ENCODE measurements at places on chromosomes 11 and 22. TPM values are rescaled to one million over a fixed set of nuclear protein-coding genes. Genes with fewer than 3 reads are reported as not detected.

- no peak for DNase-seq
These were observed at the start of gene SPTBN2 for GRCh38 chr11:66728693-66729385. Gene SPTBN2, minus strand, starts transcription at chr11:66729216. Its CDS starts 7,976 bp downstream, at chr11:66721240.

DNA sequence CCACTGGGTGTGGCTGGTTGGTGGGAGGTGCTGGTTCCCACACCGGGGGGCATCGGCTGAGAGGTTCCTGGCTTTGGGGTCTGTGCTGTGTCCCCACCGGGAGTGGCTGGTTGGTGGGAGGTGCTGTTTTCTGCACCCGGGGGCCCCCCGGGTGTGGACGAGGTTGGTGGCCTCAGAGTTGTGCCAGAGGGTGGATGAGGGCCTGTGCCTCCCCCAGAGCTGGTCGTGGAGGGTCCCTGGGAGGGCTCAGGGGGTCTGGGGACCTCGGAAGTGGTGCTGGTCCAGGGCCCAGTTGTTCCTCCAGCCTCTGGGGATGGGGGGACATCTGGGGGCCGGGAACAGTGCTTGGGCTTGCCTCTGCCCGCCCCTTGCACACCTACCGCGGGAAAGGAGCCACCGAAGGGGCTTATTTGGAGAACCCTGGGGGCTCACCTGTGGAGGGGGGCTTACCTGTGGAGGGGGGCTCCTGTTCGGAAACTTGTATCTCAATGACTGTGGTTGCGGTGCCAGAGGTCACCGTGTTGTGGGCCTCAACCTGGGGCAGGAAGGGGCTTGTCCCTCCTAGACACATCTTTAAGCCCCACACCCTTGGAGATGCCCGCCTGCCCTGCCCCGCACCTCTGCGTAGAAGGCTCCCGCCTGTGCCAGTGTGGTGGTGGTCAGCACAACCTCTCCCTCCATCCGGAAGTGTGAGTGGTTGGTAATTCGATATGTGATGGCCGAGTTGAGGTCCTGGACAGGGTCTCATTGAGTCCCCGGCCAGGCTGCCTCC, 3.3 kb upstream of the IRF7 start:
- DNase-seq: no peak

Gene ACR
- polyA plus RNA-seq: 0.38 TPM

GRCh38 chr22:24325105-24325757, 54.6 kb downstream of the SPECC1L start:
- DNase-seq: peak; percentile 70

GRCh38 chr22:25420925-25421904, 143.3 kb upstream of the GRK3 start:
- DNase-seq: no peak

- no peak for DNase-seq
These were observed 311.8 kb downstream of the SBF2 start for GRCh38 chr11:9982127-9982795.

Gene ANGPTL5
- polyA plus RNA-seq: not detected

Gene VPS37C
- 16.7 TPM for polyA plus RNA-seq

Gene CASP4
- polyA plus RNA-seq: 20.1 TPM

Gene ACRV1
- 1.4 TPM for polyA plus RNA-seq

DNA sequence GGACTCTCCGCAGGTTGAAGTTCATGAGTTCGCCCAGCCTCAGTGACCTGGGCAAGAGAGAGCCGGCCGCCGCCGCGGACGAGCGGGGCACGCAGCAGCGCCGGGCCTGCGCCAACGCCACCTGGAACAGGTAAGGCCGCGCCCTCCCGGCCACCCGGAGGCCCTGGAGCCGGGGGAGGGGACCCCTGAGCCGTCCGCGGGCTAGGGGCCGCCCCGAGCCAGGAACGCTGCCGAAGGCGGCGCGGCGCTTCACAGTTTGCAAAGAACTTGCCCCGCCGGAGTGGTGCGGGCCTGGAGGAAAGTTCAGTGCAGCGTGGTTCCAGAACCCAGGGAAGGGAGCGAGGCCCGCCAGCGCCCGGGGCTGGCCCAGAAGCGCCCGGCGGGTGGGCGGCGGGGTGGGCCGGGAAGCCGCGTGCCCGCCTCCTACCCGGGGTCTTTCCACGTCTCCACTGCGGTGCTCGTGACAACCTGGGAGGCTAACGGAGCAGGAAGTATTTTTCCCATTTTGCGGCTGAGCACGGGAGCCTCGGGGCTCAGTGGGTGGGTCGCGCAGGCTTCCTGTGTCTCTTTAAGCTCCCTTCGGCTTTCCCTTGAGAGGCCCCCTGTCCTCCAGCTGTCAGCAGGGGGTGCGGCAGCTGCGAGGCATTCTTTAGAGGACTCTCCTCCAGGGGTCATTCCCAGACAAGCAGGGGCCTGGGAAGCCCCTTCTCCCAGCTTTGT, 635 bp downstream of the PRR5 start:
- DNase-seq: peak; percentile 61

Gene OR51E2
- polyA plus RNA-seq: 1.3 TPM

Gene OR6T1
- polyA plus RNA-seq: not detected

DNA sequence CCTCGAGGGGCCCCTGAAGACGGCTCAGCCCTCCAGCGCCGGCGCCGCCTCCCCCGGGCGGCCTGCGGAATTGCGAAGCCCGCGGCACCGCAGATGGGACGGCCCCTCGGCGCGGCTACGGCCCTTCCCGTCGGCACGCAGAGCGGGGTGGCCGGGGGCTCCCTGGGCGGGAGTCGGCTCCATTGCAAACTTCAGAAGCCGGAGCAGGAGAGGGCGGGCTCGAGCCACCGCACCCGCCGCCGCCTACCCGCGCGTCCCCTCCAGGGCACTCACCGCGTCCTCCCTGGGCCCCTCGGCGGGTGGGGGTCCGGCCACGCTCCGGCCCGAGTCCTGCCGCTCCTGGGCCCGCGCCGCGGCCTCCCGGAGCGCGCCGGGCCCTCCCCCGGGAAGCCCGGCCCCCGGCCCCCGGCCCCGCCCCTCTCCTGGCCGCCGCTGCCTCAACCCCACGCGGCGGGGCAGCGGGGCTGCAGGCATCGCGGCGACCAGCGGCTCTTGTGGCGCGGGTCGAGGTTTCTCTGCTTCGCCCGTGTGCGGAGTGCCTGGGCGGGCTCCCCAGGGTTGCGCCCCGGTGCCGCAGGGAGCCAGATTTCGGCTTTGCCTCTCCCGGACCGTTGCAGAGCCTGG, at the start of gene PACSIN3:
TSS of gene PACSIN3 (minus strand) at position 359 of the 624 bp plus-strand sequence. CDS start 3,707 bp downstream, outside the sequence.
- DNase-seq: no peak

Gene NXPE2
- polyA plus RNA-seq: 0.42 TPM

- peak; percentile 76 for DNase-seq
These were observed 75.7 kb downstream of the CYB5R2 start for GRCh38 chr11:7597620-7598019.

DNA sequence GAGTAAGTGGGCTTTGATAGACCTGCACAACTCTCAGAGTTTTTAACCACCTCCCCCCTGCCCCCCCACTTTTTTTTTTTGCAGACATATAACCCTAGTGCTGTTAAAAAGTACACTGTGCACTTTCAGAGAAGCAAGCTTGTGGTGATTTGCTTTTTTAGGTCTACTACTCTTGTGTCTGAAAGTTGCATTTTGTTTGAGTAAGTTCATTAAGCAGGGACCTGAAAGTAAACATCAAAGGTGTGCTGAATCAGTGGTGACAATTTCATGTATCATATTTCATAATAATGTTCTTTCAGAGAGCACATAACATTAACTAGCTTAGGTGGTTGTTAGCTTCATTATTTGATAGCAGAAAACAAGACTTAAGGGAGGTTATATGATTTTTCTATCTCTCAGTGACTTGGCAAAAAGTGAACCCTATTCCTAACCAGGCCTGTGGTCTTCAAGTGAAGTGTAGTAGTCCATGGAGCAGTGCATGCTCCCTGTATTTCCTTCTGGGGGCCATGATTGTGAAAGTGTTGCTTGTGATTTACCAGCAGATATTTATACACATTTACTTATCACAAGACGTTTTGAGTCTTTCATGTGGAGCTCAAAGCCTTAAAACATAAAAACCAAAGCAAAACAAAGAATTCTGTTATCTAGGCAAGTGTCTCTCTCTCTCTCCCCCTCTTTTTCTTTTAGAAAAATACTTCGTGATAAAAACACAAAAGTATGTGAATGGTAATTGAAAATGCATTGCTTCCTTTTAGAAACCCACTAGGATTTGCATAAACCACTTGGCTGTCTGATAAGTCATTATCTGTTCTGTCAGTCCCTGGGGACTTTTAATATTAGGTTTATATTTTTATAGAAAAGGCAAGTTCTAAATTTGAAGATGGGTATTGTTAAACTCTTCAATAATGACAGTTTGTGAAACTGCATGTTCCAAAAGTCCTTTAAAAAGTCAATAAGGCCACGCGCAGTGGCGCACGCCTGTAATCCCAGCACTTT, 7.5 kb upstream of the RAG2 start:
- no peak for DNase-seq

Gene GLYAT
- polyA plus RNA-seq: 151 TPM

- no peak for DNase-seq
These were observed 3.1 kb downstream of the AP1B1 start for GRCh38 chr22:29385151-29385704.

DNA sequence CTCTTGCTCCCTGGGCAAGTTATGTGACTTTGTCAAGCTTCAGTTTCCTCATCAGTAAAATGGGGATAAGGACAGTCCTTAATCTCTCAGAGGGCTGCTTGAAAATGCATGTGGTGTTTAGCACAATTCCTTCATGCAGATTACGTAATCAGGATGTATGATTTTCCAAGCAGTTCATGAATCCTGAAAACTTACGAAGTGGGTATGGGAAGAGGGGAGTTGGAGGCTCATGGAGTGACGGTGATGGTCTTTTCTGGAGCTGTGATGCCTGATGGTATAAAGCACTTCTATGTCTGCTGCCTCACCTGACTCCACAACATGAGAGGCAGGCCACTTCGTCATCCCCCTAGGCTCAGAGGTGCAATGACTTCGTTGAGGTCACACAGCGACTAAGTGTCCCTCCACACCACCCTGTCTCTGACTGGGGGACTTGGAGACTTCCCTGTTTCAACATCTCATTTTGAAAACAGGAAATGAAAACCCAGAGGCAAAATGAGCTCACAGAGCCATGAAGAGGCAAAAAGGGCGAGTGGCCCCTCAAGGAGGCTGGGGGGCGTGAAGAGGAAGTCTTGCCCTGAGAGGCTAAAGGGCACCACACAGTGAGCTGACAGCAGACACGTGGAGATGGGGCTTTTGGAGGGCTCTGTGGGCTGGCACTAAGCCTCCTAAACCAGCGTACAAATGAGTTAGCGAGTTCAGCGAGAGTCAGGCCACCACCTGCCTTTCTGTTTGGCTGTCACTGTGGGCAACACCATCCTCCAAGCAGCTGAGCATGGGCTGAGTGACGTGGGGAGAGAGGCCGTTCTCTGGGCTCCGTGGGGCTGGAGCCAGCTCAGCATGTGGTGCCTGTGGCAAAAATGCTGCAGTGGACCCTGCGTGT, 10.1 kb downstream of the MCM5 start:
- DNase-seq: no peak

DNA sequence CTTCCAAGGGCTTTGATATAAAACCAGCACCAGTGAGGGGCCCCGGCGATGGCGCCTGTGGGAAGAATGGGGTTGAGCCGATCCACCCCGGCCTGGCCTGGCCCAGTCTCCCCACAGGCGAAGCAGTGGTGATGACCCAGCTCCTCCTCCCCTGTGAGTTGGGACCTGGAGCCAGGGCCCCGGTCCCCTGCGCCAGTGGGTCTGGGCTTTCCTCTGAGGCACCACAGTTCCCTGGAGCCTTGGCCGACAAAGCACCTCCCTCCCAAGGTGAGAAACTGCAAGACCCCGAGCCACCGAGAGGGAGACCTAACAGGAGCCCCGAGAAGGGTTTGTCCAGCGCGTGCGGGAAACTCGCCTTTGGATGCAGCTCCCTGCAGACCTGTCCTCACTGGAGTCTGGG, 942.9 kb downstream of the BRD1 start:
- no peak for DNase-seq

GRCh38 chr22:23884140-23884539, 10.0 kb upstream of the MIF start:
- DNase-seq: no peak

GRCh38 chr11:130945896-130946295, 29.6 kb upstream of the SNX19 start:
- no peak for DNase-seq

Gene PIK3IP1
- 10.6 TPM for polyA plus RNA-seq

DNA sequence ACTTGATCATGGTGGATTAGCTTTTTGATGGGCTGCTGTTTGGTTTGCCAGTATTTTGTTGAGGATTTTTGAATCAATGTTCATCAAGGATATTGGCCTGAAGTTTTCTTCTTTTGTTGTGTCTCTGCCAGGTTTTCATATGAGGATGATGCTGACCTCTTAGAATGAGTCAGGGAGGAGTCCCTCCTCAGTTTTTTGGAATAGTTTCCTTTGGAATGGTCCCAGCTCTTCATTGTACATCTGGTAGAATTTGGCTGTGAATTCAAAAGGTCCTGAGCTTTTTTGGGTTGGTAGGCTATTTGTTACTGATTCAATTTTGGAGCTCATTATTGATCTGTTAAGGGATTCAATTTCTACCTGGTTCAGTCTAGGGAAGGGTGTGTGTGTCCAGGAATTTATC, 78.1 kb downstream of the CTSC start:
- DNase-seq: no peak

- DNase-seq: peak; percentile 33
These were observed 88.8 kb downstream of the PDHX start for GRCh38 chr11:35005141-35005780.

Gene OR4D5
- not detected for polyA plus RNA-seq

GRCh38 chr11:92225125-92225567, 528 bp downstream of the FAT3 start:
- peak; percentile 37 for DNase-seq

DNA sequence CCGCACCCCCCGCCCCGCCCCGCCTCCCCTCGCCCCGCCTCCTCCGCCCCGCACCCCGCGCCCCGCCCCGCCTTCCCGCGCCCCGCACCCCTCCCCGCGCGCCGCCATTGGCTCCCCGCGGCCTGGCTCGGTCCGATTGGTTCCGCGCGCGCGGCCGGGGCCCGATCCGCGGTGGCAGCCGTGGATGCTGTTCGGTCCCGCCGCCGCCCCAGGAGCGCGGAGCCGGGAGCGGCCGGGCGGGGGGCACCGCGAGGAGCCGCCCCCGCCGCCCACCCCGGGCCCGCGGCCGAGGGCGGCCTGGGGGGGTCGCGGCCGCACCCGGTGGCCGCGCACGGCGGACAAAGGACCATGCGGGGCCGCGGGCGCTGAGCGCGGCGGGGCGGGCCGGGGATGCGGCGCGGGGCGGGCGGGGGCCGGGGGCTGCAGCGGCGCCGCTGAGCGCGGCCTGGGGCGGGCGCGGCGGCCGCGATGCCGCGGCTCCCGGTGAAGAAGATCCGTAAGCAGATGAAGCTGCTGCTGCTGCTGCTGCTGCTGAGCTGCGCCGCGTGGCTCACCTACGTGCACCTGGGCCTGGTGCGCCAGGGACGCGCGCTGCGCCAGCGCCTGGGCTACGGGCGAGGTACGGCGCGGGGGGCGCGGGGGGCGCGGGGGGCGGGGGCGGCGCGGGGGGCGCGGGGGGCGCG, at the start of gene B4GALNT4:
TSS of gene B4GALNT4 (plus strand) at position 164 of the 683 bp plus-strand sequence. CDS start at position 469, 305 bp downstream.
- DNase-seq: no peak

Gene MRGPRE
- not detected for polyA plus RNA-seq

- DNase-seq: no peak
These were observed 267.6 kb upstream of the PITPNB start for GRCh38 chr22:28186641-28187040.

Gene SLC29A2
- 20.7 TPM for polyA plus RNA-seq

- DNase-seq: no peak
These were observed 6.9 kb downstream of the FEZ1 start for GRCh38 chr11:125489166-125489565.

Measured in left kidney (tissue), 8 donors.